KBM-7 (cell line): ENCODE measurements at places on chromosomes 7 and 10.

DNA sequence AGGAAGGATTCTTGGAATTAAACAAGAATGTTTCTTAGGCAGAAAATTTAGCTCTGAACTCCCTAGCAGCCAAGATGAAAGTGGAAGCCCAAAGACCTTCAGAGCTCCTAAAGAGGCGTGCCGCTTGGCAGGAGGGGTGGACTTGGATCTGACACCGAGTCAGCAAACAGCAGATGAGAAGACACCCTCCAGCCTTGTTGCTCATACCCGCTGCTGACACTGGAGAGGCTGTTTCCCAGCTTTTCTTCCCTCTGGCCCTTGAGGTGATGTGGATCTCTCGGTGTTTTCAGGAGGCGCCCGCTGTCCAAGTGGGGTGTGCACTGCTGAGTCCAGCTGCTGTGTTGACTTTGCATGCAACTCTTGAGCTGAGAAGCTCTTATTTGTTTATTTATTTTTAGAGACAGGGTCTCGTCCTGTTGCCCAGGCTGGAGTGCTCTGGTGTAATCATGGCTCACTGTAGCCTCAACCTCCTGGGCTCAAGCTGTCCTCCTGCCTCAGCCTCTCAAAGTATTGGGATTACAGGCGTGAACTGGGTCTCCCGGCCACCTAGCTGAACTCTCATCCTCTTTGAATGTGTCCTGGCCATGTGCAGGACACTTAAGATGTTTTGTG, 21.5 kb downstream of the SLC18A2 start:
- no peak for DNase-seq

DNA sequence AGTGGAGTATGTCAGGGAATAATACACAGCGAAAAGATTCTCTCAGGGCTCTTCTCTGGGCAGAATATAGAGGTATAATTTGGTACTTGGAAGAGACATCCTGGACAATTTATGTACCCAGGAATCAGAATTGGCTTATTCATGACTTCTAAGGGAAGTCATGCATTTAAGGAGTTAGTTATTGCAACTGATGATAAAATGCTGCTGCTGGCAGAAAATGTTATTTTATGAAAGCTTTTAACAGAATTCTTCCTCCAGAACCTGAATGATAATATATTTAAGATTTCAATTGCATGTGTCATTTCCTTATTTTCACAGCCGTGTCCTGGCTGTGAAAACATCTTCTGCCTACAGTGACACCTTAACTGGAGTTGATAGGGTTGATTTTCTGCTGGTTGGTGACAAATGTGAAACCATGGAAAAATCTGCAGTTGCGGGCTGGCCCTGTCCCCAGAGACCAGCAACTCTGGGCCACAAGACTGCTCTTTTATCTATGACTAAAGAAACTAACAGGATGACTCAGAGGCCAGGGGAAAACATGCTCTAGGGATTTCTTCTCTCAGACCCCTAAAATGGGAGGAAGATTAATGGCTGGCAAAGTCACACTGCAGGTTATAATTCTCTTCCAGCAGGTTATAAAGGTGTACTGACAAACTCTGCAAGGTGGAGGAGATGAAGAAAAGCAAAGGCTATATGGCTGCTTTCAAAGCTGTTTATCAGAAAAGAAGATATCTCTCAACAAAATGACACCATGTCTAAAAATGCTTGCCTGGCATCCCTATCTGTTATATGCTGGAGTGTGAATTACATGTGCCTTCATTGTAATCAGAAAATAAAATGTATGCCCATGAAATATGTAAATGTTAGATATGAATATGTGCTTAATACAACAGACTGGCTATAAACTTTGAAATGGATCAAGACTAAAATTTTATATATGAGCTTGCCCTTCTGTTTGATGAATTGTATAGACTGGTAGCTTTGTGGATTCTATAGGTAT, 12.1 kb upstream of the TRUB1 start:
- peak; percentile 19 for DNase-seq

GRCh38 chr10:123502983-123503382, 163.2 kb upstream of the GPR26 start:
- no peak for DNase-seq

DNA sequence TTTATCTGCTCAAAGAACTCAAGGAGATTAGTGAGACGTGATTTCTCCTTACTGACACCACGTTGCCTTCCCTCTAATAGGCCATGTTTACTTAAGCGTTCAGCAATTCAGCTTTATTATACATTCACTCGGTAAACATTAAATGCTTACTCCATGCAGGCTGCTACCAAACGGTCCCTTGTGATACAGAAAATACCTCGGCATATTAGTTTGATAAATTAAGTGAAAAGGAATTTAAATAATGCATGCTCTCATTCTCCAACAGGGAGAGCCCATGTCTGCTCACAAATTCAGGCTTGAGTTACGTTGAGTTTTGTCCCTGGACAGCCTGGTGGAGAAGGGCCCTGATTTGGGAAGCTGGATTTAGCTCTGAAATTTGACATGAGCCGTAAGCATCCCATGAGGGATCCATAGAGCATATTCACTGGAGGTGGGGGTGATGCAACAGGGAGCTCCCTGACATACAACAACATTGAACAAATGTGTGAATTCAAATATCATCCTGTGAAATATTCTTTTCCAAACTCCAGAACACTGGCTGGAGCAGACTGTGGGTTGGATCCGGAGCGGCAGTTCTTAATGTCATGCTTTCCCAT, 86.3 kb downstream of the TBXAS1 start:
- DNase-seq = no peak

GRCh38 chr7:67022511-67022910, 25.9 kb downstream of the TYW1 start:
- no peak for DNase-seq

DNA sequence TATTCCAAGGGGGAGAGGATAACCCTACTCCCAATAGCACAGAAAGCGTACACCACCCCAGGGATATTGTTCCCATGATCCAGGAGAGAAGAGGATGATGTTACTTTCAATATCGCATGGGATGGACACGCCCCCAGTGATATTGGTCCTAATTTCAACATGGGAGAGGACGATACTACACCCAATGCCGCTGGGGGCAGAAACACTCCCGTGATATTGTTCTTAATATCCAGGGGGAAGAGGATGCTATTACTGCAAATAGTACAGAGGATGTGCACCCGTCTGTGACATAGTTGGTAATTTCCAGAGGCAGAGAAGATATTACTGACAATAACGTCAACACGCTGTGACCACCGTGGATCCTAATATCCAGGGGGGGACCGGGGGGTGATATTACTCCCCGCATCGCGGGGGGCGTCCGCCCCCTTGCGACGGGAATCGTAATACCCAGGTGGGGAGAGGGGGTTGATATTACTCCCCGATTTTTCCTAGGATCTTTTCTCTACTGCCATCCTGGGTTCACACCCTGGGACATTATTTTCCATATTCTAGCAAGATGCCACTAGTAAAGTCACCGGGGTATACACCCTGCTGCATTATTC, 16.6 kb downstream of the MEIG1 start:
- no peak for DNase-seq

- DNase-seq = no peak
Observed at GRCh38 chr10:102479651-102480050, 22.9 kb downstream of the ACTR1A start.

DNA sequence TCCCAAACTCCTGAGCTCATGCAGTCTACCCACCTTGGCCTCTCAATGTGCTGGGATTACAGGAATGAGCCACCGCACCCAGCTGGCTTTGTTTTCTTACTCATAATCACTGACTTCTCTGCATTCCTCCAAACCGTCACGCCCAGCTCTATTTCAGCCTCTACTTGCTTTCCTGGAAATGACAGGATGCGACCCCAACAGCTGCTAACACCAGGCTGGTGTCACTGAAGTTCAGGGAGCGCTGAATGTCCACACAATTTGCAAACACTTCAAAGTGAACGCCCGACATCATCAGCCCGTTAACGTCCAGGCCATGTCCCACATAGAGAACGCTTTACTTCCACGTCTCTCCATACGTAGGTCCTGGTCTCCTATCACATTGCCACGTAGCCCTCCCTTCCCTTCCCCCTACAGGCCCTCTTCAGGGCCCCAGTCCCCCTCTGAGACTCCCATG, 12.8 kb upstream of the PROSER2 start:
- no peak for DNase-seq

- DNase-seq = no peak
Observed at GRCh38 chr7:15279640-15280039, 282.2 kb downstream of the AGMO start.

DNA sequence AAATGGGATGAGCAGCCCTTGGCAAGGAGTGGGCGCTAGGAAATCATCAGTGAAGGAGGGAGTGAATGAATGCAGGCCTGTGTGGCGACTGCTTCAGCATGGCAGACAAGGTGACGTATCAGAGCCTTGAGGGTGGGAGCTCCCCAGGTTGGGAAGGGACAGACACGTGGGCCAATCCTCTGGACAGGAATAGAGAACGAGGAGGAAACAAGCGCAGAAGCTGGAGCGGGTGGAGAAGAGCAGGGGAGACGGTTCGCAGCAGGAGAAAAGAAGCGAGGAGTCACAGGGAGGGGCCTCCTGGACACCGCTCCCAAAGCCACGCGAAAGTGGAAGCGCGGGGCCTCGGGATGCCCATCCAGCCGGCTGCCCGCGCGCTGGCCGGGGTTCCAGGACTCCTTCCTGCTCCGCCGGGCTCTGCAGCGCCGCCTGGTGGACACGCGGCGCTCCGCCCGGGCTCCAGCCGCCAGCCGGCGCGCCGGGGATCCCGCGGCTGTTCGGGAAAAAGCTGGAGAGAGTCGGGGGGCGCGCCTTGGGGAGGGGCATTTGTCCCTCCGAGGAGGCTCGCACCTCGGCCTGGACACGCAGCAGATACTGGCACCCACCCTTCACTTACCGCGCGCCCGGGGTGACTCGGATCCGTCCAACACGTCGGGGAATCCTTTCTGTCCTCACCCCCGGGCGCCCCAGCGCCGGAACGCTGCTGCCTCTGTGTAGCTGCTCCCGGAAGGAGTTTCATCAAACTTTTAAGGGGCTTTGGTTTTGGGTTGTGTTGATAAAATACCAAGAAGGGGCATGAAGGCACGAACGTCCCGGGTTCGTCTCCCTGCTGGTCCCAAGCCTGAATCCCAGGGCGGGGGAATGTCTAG, 6.3 kb downstream of the ZNF503 start:
- DNase-seq = peak; percentile 55

DNA sequence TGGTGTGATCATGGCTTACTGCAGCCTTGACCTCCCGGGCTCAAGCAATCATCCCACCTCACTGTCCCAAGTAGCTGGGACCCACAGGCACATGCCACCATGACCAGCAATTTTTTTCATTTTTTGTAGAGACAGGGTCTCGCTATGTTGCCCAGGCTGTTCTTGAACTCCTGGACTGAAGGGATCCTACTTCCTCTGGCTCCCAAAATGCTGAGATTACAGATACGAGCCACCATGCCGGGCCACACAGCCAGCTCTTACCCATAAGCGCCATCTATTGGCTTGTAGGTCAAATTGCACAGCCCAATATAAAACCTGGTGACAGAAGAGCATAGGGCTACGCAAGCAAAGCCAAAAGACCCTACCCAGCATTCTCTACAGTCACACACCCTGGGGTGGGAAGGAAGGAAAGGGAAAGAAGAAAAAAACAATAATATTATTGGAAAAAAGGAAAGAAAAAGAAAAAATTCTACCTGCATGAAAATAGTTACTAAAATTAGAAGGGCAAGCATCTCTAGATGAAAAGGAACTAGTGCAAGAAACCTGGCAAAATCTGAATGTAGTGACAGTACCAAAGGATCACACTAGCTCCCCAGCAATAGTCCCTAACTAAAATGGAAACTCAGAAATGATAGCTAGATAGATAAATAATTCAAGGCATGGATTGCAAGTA, 29.4 kb upstream of the AMPH start:
- peak; percentile 48 for DNase-seq

DNA sequence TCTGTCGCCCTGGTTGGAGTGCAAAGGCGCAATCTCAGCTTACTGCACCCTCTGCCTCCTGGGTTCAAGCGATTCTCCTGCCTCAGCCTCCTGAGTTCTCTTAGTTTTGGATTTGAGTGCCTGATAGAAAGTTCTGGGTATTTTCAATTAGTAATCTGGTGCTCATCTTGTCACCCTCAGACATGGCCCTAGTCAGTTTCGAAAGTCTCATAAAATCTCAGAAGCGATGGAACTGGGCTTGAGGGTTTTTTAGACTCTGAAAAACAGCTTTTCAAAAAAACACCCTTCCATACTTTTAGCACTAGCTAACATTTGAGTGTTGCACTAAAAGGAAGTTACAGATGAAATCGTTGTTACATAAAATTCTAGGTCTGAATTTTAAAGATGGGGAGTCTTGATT, 9.4 kb upstream of the PIP4K2A start:
- no peak for DNase-seq

GRCh38 chr10:74117738-74118137, 32.9 kb downstream of the AP3M1 start:
- DNase-seq = no peak

GRCh38 chr10:47414752-47415519, 30.8 kb upstream of the ZNF488 start:
- no peak for DNase-seq

DNA sequence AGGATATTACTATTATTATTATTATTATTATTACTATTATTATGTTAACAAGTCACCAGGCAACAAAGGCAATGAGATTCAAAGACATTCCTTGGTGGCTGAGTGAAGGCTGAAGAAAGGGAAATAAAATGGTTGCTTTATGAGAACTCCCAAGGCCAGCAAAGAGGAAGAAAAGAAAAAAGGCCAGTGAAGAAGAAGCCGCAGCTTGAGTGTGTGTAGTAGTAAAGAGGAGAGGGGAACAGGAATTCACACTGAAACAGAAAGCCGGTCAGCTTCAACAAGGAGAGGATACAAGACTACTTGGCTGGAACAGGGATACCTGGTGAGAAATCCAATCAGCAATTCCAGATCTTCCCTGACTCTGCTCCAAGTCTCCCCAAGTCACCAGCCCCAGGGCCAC, 42.4 kb downstream of the PLXNA4 start:
- no peak for DNase-seq

- DNase-seq = no peak
Observed at GRCh38 chr10:132948351-132948750, 6.0 kb upstream of the CFAP46 start.

- no peak for DNase-seq
Observed at GRCh38 chr10:84158061-84158460, 15.5 kb upstream of the GPR15LG start.

DNA sequence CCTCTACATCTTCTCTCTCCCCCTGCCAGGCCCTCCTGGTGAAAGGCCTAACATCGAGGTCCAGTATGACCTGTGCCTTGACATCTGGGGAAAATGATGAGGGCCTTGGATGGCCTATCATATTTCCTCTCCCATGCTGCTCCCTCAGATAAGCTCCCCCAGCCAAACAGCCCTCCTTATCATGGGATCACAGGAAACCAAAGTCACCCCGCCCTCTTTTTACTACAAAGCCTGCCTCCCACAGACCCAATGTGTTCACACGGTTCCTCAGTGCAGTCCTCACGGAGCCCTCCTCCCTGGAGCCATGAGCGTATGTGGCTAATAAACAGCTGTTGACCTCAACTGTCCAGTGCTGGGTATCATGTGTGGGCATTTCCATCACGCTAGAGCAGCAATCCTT, 32.0 kb downstream of the C10orf90 start:
- no peak for DNase-seq
